Inflammatory macrophage treated with lipopolysaccharide for 4 hours (primary cell): ENCODE measurements at places on chromosomes 6 and 20.

DNA sequence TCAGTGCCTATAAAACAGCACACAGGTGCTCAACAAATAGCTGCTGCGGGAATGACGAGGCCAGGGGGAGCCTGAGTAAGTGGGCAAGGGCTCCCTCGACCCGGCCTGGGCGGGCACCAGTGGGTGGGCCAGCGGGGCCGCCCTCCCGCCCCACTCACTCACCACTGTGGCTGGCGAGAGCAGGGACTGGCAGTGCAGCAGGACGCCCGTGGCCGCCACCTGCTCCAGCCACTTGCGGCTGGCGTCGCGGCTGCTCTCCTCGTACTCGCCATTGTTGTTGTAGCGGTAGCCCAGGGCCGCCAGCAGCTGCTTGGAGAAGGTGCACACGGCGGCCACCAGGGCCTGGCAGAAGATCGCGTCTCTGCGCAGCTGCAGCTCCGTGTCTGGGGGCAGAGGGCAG, 191.5 kb downstream of the PREX1 start:
- no peak for DNase-seq

DNA sequence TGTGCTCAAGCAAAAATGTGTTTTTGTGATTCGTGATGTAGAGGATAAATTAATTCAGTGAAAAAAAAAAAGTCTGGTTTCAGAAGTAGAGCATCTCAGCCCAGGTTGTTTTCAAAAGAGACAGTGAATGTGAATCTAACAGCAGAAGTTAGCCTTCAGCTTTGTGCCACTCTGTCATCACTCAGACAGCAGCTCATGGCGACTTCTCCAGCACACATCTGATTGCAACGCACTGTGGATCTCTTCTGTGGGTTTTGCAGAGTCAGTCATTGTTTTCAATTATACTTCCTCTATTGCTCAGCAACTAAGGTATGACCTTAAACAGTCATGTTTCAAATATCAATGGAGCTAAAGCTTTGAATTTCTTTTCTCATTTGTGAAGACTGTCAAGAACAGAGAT, 335.5 kb upstream of the POU3F2 start:
- no peak for DNase-seq

GRCh38 chr20:24096864-24097450, 108.4 kb upstream of the GGTLC1 start:
- DNase-seq, result no peak

GRCh38 chr6:45297320-45297719, 30.8 kb upstream of the RUNX2 start:
- DNase-seq, result no peak

DNA sequence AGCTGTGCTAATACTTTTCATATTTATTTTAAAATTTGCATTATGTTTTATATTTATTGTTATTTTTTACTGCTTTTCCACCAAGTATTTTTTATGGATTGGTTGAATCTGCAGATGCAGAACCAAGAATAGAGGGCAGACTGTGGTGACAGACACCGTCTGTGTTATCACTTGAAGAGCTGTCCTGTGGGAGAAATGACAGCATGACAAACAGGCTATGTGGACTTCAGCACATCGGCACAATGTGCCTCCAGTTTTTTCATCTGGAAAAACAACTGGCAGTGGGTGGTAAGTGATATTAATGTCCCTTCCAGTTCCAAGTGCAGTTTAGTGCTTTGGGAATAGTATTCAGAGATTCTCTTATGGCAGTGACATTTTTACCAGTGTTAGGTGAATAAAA, 492.9 kb downstream of the PRKN start:
- DNase-seq, result no peak

GRCh38 chr6:157757430-157758403, 65.3 kb upstream of the SNX9 start:
- DNase-seq, result peak; percentile 71

DNA sequence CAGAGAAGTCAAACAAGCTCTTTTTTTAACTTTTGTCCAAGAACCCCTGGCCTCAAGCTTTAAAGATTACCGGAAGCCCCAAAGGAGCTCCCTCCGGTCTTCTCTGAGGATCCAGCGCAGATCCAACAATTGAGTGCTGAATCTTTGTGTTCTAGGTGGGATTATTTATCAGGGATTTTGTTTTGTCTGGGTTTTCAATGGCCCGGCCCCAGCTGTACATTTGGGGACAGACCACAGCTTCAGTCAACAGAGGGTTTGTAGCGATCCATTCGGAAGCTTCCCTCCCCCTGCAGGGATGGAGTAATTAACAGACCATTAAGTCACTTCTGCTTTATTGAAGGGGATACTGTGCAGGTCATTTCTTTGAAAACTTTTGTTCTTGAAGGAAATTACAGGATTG, 7.8 kb downstream of the OLIG3 start:
- DNase-seq, result no peak

DNA sequence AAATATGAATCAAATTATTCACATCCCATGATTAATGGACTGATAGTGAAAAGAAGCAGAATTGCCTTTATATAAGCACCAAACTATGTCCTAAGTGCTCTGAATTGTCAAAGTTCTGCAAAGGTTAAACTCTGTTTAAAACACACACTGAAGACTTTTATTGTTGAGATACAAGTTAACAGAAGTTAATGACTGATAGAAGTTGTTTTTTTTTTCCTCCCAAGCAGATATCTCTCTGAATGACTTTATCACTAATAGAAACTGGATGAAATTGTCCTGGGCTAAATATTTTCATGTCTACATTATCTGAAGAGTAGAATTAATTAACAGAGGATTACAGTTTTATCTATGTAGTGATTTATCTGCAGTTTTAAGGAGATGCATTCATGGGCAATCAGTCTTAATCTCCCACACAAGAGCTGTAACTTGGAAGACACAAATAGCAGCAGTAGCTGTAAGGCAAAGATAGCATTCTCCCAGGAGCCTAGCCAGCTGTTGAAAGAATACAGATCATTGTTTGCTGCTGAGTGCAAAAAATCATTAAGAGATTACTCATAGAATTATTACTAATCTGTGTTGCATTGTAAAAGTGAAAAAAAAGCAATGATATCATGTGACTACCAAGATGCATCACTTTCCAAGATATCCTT, 49.9 kb downstream of the BMP5 start:
- DNase-seq, result no peak

DNA sequence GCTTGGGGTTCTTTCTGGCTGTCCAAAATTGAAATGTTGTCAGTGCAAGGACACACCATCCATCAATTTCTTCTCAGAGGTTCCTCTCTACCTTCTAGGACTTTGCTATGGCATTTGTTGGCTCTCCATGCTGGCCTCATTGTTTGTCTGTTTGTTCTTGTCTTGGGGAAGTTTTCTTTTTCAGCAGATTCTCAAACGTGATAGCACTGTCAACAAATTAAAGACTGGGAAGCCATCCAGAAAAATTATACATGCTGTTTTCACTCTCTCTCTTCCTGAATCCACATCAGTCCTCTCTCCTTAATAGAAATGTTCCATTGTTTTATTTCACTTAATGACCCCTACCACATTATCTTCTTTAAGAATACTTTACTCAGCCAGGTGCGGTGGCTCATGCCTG, 130.4 kb downstream of the PCSK2 start:
- no peak for DNase-seq

- DNase-seq, result no peak
These were observed 37.8 kb downstream of the DACT2 start for GRCh38 chr6:168281826-168282225.

DNA sequence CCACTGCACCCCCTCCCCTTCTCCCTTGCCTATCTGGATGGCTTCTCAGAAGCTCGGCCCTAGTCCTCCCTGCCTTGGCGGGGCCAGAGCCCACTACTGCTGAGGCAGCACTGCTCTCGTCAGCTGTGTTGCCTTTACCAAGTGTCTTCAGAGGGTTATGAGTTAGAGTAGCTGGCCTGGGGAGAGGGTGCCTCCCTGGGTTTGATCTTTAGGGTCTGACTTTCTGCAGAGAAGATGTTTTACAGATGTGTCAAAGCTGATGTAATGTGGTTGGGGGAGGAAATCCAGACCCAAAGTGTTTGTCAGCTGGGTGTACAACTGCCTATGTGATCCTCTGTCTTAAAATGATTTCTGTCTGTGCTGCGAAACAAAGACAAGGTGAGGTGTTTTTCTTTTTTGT, 30.4 kb upstream of the PI16 start:
- DNase-seq, result no peak

DNA sequence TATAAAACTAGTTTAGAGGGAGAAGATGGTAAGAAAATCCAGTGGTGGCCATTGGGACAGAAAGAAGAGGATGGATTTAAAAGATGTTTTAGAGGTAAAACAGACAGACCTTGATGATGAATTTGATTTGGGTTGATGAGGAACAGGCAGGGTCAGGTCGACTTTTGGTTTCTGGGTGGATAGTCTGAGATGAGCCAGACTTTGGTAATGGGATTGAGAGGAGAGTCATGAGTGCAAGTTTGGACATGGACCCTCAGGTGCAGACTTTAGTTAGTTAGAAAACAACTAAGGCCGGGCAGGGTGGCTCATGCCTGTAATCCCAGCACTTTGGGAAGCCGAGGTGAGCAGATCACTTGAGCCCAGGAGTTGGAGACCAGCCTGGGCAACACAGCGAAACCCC, 257.9 kb downstream of the MAFB start:
- DNase-seq, result no peak

GRCh38 chr6:139748353-139749146, 374.1 kb upstream of the CITED2 start:
- DNase-seq, result no peak

DNA sequence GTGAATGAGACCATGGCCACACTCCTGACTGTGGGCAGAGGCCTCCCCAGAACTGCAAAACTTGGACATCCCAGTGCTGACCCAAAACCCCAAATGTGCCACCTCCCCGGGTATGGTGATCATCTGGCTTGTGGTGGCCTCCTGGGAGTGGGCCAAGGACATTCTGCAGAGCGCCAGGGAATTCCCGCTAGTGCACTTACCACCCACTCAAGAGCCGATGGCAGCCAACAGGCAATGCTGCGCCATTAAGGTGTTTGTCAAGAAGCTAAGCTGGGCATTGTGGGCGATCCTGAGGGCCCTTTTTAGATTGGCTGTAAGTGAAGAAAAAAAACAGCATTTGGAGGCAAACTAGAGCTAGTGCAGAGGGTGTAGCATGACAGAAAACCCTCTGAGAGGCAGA, 9.4 kb downstream of the MMP24 start:
- no peak for DNase-seq

DNA sequence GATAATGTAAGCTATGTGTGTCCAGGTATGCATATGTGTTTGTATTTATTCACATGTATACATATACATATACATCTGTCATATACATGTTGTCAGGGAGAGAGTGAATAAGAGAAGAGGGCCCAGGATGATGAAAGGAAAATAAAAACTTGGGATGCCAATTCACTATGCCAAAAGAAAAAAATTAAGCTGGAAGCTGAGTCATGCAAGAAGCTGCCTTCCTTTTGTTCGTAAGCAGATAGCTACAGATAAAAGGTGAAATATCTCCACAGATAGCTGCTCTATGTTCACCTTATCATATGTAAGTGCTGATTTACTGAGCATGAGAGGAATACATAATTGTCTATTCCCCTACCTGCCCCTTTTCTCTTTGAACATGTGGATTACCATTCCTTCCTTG, 579.9 kb downstream of the EPM2A start:
- DNase-seq, result no peak

DNA sequence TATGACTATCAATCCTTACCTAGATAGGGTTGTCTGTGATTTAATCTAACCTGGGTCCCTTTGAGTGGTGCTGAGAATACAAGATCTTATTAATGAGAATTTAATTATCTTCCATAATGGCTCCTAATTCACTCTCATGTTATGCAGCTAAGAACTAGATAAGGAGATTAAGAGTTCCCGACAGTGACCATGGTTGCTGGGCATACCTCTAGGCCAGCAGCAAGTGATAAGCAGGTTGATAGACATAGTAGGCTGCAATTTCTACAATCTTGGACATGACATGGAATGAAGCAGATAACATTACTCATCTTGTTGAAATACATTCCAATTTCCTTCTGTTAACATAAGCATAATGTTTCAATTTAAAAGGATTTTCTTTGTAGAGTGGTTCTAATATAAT, 27.1 kb downstream of the SPACA1 start:
- DNase-seq, result no peak

DNA sequence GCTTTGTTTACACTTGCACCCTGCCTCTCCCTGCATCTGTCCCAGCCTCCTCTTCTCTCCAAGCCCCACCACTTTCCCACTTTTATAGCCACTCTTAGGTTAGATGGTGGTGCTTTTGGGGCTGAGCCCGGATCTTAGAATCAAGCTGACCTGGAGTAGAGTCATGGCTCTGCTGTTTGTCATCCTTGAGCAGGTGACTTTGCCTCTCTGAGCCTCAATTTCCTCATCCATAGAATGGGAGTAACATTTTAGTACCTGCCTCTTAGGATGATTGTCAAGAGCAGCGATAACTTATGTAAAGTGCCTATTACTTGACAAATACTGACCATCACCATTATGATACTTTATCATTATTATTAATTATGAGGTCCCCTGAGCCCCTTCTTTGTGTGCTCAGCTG, 48.2 kb downstream of the CPNE5 start:
- DNase-seq, result no peak

DNA sequence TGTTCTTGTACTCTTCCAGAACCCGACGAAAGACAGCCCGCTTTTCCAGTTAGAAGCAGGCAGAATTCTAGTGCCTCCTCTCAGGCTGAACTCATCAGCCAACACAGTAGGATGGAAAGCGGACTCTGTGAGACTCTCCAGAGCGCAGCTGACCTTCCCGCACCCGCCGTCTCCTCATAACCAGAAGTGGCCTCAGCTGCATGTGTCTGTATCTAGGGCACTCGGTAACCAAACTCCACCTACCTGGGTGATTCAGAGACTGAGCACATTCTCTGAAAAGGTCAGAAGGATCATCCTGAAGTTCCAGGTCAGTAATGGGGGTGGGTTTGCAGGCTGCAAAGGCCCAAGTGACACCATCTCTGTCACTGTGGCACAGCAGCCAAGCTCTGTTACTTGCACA, 66.7 kb upstream of the NFATC2 start:
- no peak for DNase-seq

- DNase-seq, result no peak
These were observed 5.7 kb upstream of the DEFB129 start for GRCh38 chr20:221258-221830.

DNA sequence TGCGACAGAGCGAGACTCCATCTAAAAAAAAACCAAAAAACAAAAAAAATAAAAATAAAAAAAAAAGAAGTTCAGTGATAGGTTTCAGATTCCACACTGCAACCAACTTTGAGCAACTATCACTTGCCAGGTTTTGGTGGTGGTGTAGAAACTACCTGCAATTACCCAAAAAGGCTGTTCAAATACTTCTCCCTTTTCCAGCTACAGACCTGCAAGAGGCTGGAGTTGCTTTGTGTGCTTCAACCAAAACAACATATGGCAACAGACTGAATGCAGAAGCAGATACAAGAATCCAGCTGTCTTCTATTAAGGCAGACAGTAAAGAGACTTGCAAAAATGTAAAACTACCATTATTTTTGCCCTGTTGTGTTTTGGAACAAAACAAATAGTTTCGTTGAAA, 9.3 kb upstream of the BCAS1 start:
- DNase-seq, result no peak

- peak; percentile 99 for DNase-seq
These were observed 41.3 kb downstream of the PCNA start for GRCh38 chr20:5078399-5078958.
